ENCODE measurements at places on chromosomes 3 and 15. TPM values are rescaled to one million over a fixed set of nuclear protein-coding genes. Genes with fewer than 3 reads are reported as not detected.

- no peak for ATAC-seq
These were observed 168.9 kb downstream of the ATP10A start for GRCh38 chr15:25694239-25694584.

GRCh38 chr3:64143409-64144130 is 81.7 kb downstream of the PRICKLE2 start:
- ATAC-seq, result no peak

C3orf22 gene
- total RNA-seq, result not detected

YEATS2 gene
- total RNA-seq, result 62.2 TPM

KLHL40 gene
- not detected for total RNA-seq

SCN5A gene
- total RNA-seq, result 0.85 TPM

Measured in activated T-helper 17 cell treated with anti-CD3 and anti-CD28 coated beads, Interleukin-2, amount 50 U/mL, for 72 hours (primary cell).